ENCODE measurements at places on chromosomes 5 and 9. TPM values are rescaled to one million over a fixed set of nuclear protein-coding genes. Genes with fewer than 3 reads are reported as not detected.

The PPP3R2 gene
- 0.23 TPM for total RNA-seq

The OR1J2 gene
- total RNA-seq, result not detected

The GMCL2 gene
- total RNA-seq, result not detected

The REEP2 gene
- total RNA-seq, result 3.0 TPM

The MSX2 gene
- total RNA-seq, result 0.47 TPM

The GDA gene
- 0.88 TPM for total RNA-seq

The TMEM174 gene
- total RNA-seq, result 6.8 TPM

The TRIM14 gene
- total RNA-seq, result 4.3 TPM

The TLX3 gene
- not detected for total RNA-seq

The RAB3C gene
- total RNA-seq, result 0.58 TPM

The LHFPL2 gene
- total RNA-seq, result 62.5 TPM

The PDCD1LG2 gene
- total RNA-seq, result 0.64 TPM

The RETREG1 gene
- 41.3 TPM for total RNA-seq

The CMBL gene
- 40.2 TPM for total RNA-seq

The SPINK4 gene
- total RNA-seq, result not detected

The PCDHA11 gene
- 0.82 TPM for total RNA-seq

The ARRDC3 gene
- total RNA-seq, result 354 TPM

The NEUROG1 gene
- not detected for total RNA-seq

The SPATA31C2 gene
- total RNA-seq, result 0.18 TPM

The C9orf50 gene
- total RNA-seq, result 0.70 TPM

The SLC4A9 gene
- total RNA-seq, result 21.8 TPM

The FBP2 gene
- total RNA-seq, result 26.9 TPM

The FAM151B gene
- 5.0 TPM for total RNA-seq

The DAPK1 gene
- total RNA-seq, result 80.8 TPM

The PLPP6 gene
- total RNA-seq, result 10.3 TPM

The ZNF474 gene
- 0.18 TPM for total RNA-seq

The CDC20B gene
- total RNA-seq, result 0.29 TPM

The PCDHA5 gene
- total RNA-seq, result 0.41 TPM

The GOLGA1 gene
- 13.8 TPM for total RNA-seq

The AHRR gene
- total RNA-seq, result 6.4 TPM

The CENPH gene
- total RNA-seq, result 10.2 TPM

The SLC12A7 gene
- total RNA-seq, result 56.3 TPM

The TLE4 gene
- total RNA-seq, result 77.3 TPM

The IFNB1 gene
- not detected for total RNA-seq

The FAM81B gene
- 1.5 TPM for total RNA-seq

The PRELID2 gene
- total RNA-seq, result 40.2 TPM

The KIF27 gene
- 11.5 TPM for total RNA-seq

The NAIP gene
- 28.1 TPM for total RNA-seq

The CATSPER3 gene
- 0.58 TPM for total RNA-seq

The TXNDC8 gene
- not detected for total RNA-seq

The INSL4 gene
- total RNA-seq, result not detected

The ITGA1 gene
- 54.8 TPM for total RNA-seq

The FAM78A gene
- total RNA-seq, result 10.6 TPM

The PCDHB5 gene
- 13.4 TPM for total RNA-seq
